Testis (tissue), 5 donors: ENCODE measurements at places on chromosomes 13 and 19.
A peak's percentile ranks its signal among the peaks of the same experiment; 100 is the strongest.

- DNase-seq = no peak
These were observed 2.0 kb downstream of the COL4A1 start for GRCh38 chr13:110305001-110305400.

DNA sequence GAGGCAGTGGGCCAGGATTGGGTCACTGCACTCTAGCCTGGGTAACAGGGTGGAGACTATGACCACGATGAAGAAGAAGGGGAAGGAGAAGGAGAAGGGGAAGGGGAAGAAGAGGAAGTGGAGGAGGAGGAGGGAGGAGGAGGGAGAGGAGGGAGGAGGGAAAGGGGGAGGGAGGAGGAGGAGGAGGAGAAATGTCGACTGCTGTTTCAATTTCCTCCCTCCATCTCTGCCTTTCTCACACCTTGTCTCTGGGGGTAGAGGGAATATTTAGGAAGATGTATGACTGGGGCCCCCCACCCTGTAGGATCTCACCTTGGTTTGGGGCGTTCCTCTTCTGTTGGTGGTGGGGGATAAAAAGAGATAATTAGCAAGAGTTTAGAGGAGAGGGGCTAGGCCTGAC, 3.8 kb downstream of the TNNT1 start:
- no peak for DNase-seq

- DNase-seq = peak; percentile 76
These were observed at the start of the genes MAN2B1 and WDR83 for GRCh38 chr19:12666265-12667048. Gene MAN2B1, minus strand, starts transcription at chr19:12666742. Its CDS starts 41 bp downstream, at chr19:12666701. Gene WDR83, plus strand, starts transcription at chr19:12666807. Its CDS starts 2,984 bp downstream, at chr19:12669791.

DNA sequence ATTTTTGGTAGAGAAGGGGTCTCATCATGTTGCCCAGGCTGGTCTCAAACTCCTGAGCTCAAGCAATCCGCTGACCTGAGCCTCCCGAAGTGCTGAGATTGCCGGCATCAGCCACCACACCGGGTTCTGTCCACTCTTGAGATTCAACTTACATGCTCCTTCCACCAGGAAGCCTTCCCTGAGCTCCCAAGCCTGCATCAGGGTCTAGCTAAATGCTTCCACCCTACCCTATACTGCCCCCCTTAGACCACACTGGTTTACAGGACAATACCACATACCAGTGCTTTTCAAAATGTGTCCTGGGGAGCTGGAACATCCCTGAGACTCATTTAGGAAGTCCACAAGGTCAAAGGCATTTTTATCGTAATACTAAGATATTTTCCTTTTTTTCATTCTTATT, 15.1 kb upstream of the CACNG8 start:
- DNase-seq = no peak
